ENCODE measurements at places on chromosomes 11 and 22.

- DNase-seq: no peak
Observed at GRCh38 chr22:37777122-37777687, 30.5 kb upstream of the GCAT start.

GRCh38 chr11:1892116-1892515 lies 421 bp upstream of the PRR33 start:
- DNase-seq: no peak

DNA sequence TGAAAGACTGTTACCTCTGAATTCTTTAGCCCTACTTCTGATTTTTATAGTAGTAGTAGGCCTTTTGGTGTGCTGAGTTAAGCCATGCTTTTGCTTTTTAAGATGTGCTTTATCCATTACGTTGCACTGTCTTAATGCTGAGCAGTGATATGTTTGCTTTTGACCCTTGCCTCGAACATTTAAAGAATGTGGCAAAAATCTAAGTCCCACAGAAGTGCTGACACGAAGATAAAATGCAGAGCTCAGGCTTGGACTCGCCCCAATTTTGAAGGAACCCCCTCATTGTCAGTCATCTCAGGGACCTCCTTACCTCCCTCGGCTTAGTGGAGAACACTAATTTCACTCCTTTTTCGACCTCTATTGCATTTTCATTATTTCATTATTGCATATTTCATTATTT lies 272.9 kb downstream of the DDX10 start:
- DNase-seq: no peak

DNA sequence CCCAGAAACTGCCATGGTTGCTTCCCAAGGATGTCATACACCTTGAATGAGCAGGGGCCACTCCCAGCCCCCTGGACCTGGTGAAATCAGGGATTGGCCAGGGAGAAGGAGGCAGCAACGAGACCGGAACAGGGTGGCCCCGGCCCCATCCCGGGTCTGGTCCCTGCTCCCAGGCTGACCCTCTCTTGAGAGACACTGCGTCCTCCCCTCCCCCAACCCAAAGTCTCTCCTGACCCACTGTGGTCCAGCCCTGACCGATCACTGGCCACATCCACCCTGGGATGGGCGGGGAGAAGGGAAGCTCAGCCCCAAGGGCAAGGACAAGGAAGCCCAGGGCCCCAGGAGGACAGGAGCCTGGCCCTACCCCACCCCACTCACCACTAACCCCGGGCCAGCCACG lies 12.4 kb downstream of the CYTH4 start:
- DNase-seq: no peak

- DNase-seq: no peak
Observed at GRCh38 chr11:12287009-12287373, 90.4 kb upstream of the PARVA start.

GRCh38 chr11:130894322-130895025 lies 21.8 kb downstream of the SNX19 start:
- DNase-seq: peak; percentile 75

DNA sequence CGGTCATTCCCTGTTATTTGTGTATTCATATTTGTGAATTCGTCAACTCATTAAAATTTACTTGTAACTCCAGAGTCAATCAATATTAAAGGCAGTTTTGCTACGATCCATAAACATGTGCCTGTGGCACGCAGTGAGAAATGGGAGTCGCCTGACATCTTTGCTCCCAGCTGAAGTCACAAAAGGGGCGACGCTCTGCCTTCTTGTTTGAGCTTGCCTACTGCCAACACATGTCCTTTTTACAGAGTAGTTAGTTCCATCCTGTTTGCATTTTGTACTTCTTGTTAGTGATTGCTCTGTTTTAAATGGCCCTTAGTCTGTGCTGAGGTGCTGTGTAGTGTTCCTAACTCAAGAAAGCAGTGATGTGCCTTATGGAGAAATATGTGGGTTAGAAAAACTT lies 305.3 kb downstream of the ETS1 start:
- DNase-seq: no peak

GRCh38 chr11:123903932-123904331 lies 2.0 kb downstream of the OR8D4 start:
- DNase-seq: no peak

DNA sequence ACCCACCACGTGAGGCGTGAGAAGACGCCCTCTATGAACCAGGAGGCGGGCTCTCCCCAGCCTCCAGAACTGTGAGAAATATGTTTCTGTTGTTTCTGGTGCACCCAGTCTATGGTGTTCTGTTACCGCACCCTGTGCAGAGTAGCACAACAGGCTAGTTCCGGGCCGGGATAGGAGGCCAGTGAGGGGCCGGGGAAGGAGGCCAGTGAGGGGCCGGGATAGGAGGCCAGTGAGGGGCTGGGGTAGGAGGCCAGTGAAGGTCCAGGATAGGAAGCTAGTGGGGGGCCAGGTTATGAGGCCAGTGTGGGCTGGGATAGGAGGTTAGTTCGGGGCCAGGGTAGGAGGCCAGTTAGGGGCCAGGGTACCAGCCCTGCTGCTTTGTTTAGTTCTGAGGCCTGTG lies 204.6 kb downstream of the BARX2 start:
- DNase-seq: no peak

DNA sequence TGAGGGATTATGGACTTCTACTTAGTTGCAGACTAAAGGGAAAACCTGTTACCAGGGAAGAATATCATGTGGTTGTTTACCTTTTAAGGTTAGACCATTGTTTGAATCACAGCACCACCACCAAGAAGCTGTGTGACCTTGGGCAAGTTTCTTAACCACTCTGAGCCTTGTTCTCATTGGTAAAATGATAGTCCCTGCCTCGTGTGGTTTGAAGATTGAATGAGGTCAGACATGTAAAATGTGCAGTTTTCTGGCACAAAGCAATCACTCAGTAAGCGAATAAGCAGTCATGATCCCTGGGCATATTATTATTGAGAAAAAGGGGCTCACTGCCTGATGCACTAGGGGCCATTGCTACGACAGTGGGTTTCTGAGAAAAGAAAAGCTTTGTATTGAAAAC lies 28.3 kb downstream of the MOV10L1 start:
- DNase-seq: no peak

DNA sequence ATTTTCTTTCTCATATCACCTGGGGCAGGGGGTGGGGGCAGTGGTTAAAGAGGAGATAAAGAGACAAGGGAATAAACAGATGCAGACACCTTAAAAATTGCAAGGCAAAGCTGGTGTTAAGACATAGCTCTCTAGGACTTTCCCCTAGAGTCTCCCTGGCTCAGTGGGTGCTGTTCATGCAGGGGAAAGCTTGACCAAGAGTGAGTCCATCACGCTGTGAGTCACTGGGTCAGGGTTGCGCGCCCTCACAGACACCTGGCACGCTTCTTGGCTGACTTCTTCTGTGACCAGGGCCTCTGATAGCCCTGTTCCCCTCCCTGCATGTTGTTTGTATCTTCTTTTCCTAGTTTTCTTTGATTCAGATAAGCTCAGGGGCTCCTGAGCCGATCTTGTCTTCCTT lies 31.9 kb downstream of the COMMD9 start:
- DNase-seq: no peak

- DNase-seq: no peak
Observed at GRCh38 chr11:7495882-7496551, 10.7 kb downstream of the OLFML1 start.

- DNase-seq: no peak
Observed at GRCh38 chr11:44003736-44004451, 43.9 kb upstream of the ACCSL start.

DNA sequence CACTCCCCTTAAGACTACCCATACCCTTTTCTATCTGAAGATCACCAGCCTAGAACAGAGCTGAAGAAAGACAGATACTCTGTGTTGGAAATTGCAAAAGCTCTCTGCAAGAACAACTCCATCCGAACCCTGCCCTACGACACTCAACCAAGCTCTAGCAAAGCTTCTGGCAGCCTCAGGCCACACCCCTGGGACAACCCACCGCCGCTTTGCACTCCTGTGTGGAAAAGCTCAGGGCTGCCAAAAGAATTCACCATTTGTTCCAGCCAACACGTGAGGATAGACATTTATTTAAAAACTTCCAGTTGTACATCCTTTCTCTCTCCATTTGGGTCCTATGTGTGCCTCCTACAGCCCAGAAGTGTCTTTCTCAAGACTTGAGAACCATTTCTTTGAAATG lies 62.4 kb upstream of the CD5 start:
- DNase-seq: no peak

DNA sequence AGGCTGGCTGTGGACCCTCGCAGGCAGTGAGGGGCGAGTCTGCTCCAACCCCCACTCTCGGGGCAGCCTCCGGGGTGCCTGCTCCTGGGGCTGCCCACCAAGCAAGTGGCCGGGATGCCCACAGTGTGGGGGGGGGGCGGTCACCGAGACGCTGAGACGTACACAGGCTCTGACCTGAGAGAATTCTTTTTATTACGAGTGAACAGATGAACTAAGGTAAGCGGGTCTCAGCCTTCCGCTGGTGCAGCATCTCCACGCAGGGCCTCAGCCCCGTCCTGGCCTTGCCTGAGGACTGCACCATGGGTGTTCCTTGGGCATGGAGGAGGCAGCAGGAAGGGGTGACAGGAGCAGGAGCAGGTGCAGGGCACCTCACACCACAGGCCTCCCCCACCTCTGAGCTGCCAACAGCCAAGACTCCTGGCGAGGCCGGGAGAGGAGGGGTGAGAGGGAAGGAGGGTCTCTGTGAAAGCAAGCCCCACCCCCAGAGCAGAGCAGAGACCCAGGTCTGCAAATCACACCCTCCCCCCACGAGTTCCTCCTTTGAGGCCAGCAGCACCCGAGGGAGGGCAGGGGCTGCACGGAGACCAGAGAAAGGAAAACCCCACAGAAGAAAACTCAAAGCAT lies 17.2 kb downstream of the MOB2 start:
- DNase-seq: no peak

DNA sequence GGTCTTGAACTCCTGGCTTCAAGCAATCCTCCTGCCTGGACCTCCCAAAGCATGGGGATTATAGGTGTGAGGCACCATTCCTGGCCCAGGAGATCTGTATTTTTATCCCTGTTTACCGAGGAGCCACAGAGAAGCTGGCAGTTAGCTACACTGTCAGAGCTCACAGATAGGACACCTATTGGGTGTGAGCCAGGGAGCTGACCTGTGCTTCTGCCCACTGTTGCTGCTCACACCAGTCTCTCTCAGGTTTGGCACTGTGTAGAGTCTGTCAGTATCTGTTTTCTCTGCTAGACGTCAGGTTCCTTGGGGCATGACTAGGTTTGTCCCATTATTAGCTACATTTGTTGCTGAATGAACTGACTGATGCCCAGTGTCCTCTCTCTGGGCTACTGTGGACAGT lies 17.5 kb downstream of the PPP6R2 start:
- DNase-seq: no peak

- DNase-seq: no peak
Observed at GRCh38 chr22:30887453-30887852, 81.1 kb downstream of the MORC2 start.

DNA sequence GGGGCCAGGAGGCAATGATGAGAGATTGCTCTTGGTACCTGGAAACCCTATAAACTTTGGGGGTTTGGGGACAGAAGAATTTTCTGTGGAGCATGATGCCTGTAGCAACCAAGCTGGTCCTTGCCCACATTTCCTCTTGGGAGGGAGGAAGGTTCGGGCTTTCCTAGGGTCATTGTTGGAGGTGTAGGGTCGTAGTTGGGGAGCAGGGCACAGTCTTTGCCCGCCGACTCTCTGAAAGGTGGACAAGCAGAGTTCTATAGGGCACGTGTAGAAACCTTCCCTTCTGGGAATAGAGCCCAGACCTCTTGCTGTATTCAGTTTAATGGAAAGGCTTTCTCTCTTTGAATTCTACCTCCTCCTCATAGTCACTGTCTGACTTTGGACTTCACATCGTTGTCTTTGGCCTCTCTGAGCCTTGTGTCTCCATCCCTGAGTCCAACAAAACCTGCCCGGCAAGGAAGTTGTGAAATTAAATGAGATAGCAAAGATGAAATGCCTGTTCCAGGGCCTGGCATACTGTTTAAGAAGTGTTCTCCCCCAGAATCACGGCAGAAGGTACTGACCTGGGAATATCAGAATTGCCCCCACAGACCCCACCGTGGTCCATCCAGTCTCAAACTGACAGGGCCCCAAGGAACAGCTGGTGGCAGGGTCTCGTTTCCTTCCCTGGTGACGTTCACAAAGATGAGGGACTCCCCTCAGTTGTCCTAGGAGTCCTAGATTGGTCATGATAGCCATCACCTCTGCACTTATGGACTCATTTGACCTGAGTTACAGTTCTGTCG lies 1.6 kb downstream of the PRDM11 start:
- DNase-seq: no peak

DNA sequence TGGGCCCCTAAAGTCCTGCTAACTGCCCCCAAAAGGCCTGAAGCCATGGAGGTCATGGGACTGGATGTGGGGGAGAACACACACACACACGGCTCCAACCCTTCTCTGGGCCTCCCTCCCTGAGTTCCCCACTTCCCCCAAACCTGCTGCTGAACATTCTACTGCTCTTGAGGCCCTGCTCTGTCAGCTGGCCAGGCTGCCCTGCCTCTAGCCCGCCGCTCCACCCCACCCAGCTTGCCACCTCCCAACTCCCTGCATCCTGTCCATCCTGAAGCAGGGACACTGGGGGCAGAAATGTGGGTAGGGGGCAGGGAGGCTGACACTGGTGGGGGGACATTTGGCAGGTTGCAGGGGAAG lies 1.0 kb downstream of the KCNJ4 start:
- no peak for DNase-seq

- no peak for DNase-seq
Observed at GRCh38 chr22:39234867-39235687, 9.7 kb downstream of the PDGFB start.

DNA sequence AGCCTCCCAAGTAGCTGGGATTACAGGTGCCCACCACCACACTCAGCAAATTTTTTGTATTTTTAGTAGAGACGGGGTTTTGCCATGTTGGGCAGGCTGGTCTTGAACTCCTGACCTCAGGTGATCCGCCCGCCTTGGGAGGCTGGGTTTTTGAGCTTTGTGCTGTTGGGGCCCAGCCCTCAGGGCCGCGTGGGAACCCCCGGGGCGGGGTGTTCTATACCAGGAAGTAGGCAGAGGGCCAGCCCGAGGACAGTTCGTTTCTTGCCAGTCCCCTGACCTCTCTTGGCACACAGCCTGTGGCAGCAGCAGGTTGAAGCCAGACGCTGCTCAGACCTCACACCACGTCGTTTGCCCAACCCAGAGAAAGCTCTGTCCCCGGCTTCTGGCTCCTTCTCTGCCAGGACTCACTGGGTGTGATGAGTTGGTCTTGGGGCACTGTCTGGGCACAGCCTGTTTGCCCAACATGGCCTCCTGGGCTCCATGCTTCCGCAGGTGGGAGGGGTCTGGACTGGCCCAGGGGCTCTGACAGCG lies 24.9 kb upstream of the CHKA start:
- no peak for DNase-seq

DNA sequence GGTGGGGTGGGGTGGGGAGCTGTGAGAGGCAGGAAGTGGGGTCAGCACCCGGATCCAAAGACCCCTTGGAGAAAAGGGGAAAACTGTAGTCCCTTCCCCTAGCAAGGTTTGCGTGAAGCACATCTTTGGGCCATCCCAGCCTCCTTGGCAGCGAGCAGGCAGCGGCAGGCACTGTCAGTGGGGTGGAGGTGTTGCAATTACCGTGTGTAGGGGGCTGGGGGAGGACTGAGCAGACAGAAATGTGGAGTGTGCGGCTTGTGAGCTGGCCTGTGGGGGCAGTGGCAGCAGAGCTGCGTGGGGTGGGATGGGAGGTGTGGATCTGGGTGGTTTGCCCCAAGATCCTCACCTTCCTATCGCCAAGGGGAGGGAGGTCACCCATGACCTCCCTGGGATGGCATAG lies 16.4 kb downstream of the DAGLA start:
- DNase-seq: no peak

- no peak for DNase-seq
Observed at GRCh38 chr11:129493746-129494145, 118.1 kb downstream of the BARX2 start.

GRCh38 chr22:42716649-42717127 lies 4.0 kb downstream of the A4GALT start:
- DNase-seq: no peak

GRCh38 chr11:117984476-117984875 lies 1.7 kb upstream of the IL10RA start:
- DNase-seq: no peak

All from activated CD8-positive, alpha-beta T cell treated with anti-CD3 and anti-CD28 coated beads, Interleukin-2, amount 10 ng/mL, durations not matched to agents 7 days and 5 days (primary cell).